T-helper 2 cell (primary cell): ENCODE measurements at places on chromosomes 4 and X.

DNA sequence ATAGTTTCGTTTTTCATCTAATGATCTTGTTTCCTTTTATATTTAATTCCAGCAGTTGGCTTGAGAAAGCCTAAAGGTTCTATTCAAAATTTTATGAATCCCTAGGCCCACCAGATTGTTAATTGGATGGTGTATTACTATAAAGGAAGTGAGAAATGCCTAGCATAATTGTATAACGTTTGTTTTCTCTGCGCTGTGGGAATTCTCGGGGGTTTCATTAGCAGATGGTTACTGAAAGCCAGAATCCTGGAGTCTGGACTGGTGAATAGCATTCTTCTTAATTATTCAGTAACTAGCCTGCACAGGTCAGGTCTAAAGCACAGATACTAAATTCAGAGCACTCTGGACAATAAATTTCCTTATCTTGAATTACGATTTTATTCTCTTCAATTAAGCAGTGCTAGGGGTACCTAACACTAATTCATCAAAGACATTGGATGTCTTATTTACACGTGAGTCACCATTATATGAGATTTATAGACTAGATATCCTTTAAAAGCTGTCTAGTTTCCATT lies 459.4 kb downstream of the DTHD1 start:
- DNase-seq, result no peak

GRCh38 chr4:10983268-10983667 lies 298.7 kb upstream of the CLNK start:
- peak; percentile 78 for DNase-seq

DNA sequence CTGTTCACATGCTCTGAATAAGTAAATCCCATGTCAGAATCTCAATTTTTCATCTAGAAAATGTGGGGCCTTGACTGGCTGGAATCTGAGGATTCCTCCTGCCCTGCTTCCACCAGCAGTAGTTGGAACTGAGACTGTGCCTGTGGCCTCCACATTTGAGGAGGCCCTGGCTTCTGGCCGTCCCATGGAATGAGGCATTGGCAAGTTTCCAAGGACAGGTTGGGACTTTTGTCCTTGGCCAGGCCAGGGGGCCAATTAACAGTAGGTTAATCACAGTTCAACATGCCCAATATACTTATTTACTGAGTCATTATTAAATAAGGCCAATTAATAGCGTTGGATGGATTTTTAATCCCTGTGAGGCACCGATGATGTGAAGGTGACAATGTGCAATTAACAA lies 50.2 kb upstream of the GABRE start:
- no peak for DNase-seq

- no peak for DNase-seq
Observed at GRCh38 chr4:174467107-174467506, 55.2 kb downstream of the HPGD start.

- no peak for DNase-seq
Observed at GRCh38 chr4:87697272-87697671, 47.2 kb downstream of the DMP1 start.

- no peak for DNase-seq
Observed at GRCh38 chr4:121764702-121765367, at the start of gene SMIM43. Gene SMIM43, minus strand, starts transcription at chr4:121765164. Its CDS starts 59 bp downstream, at chr4:121765105.

DNA sequence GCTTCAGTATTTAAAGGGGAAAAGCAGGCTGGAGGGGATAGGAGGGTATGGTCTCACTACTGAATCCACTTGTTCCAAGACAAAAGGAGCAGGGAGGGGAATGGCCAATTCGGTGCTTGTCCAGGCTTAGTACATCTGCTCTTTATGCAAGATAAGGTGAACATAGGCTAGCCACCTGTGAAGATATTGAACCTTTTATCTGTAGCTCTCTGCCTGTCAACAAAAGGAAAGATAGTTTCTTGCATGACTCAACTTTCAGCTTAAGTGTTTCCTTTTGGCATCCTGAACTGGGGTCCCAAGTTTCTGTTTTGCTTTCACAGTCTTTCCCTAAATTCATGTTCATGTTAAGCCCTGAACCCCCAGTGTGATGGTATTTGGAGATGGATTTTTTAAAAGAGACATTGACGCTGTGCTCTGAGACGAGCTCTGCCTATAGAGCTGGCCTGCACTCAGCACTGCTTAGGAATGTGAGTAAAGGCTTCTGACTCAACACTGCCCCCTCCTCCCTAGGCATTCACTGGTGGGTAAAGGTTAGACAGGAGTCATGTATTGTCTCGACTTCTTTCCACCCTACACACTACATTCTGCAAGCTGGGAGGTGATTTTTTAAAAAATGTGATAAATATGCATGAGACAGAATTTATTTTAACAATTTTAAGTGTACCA lies 28.2 kb downstream of the FAM149A start:
- no peak for DNase-seq

- no peak for DNase-seq
Observed at GRCh38 chrX:103330681-103331288, 746 bp downstream of the TCEAL7 start.

DNA sequence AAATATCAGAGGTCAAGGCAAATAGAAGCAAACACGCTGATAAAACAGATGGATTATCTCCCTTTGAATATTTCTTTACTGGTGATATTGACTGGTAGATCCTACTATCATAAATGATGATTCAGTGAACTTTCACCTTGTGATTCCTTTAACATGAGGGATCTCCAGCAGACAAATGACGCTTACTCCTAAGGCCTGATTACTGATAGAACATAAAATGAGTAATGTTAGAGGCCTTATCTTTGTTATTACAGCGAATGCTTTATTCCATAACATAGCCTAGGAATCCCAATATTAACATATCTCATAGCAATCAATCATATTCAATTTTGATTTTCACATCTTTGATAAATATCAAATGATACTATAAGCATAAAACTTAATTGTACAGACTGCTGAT lies 152.3 kb downstream of the SLC10A7 start:
- DNase-seq, result no peak

GRCh38 chrX:41026702-41027078 lies 58.6 kb upstream of the USP9X start:
- DNase-seq, result no peak

GRCh38 chr4:32624943-32625603 lies 1904.9 kb downstream of the PCDH7 start:
- DNase-seq, result no peak

GRCh38 chr4:113384600-113384999 lies 335.1 kb downstream of the ANK2 start:
- DNase-seq, result no peak

DNA sequence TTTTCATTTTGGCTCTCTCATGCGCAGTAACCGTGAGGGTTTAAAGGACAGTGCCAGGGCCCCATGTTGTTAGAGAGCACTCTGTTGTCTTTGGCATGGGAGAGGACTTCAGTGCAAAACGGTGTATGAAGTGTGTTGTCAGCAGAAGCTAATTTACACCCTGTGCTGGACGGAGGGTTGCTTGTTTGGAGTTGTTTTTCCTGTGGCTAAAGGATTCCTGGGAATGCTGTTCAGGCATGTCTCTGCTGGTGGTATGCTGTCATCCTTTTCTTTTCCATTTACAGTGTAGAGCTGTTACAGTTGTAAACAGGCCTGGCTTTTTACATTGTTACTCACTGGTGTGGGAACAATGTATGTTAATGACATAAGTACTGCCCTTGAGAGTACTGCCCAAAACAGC lies 206.3 kb downstream of the CBR4 start:
- no peak for DNase-seq

GRCh38 chrX:29948653-29949052 lies 266.7 kb upstream of the MAGEB2 start:
- no peak for DNase-seq

GRCh38 chr4:62342346-62342745 lies 1142.2 kb downstream of the ADGRL3 start:
- DNase-seq, result no peak

GRCh38 chr4:24282446-24282845 lies 301.9 kb downstream of the DHX15 start:
- no peak for DNase-seq

DNA sequence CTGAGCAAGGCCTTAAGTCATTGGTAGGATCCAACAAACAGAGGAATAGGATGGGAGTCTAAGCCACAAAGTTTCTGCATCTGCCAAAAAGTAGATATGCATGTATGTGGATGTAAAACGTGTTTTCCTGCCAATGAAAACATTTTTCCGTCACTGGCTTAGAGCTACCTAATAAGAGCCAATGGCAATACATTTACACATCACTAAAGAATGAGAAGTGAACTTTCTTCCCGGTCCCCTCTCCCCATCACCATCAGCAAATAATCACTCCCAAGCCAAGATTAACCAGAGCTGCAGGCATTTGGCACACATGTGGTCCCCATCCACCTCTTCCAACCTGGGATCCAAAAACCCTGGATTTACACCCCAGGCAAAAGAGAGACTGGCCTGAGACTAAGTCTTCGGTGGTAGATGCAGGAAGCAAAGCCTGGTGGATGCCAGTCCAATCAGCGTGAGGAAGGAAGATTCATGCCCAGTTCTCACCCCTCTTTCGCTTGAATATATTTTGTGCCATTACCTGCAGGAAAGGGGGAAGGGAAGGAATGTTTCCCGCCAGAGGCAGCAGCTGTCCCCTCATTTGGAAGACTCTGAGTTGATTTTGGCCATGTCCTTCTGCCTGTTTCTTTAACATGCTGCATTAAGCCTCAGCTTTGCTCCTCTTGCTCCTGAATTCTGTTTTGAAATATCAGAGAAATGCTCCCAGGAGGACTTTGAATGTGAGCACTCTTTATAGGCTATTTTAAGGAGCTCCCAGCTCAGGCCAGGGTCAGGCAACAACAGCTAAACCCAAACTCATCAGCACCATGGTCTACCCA lies 131.4 kb downstream of the CHIC2 start:
- DNase-seq, result no peak

- no peak for DNase-seq
Observed at GRCh38 chr4:105780176-105780575, 71.6 kb downstream of the GSTCD start.

DNA sequence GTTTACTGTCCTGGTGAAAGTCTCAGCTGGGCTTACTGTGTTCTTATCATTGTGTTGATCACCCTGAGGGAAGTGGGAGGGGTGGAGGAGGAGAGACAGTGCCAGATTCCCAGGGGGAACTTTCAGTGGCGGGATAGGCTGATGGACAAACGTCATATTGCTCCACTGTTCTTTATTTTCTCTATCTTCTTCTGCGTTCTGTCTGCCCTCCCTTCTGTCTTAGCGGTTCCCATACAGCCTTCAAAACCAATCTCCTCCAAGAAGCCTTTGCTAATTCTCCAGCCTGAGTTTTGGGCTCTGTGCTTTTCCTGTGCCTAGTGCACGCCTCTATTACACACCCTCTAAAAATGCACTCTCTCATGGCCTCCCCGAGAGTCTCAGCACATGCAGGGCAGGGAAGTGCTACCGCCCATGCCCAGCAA lies 448.7 kb upstream of the FAT1 start:
- DNase-seq, result no peak

DNA sequence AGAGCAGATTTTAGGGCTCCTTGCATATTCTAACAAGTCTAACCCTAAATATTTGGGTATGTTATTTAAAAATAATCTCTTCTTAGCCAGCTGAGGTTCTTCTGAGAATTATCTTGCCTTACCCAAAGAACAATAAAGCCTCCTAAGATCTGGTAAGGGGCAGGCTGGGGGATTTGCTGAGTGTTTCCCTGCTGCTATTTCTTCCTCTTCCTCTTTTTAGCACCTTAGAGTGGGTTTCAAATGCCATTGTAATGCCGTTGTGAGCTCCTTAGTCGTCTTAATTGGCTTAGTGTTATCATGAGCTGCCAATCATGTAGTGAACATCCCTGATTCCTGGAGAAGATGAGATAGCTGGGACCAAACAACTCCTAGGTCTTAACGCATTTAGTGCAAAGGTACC lies 15.4 kb downstream of the STOX2 start:
- DNase-seq, result no peak

GRCh38 chr4:89640620-89641366 lies 196.2 kb downstream of the SNCA start:
- DNase-seq, result no peak

DNA sequence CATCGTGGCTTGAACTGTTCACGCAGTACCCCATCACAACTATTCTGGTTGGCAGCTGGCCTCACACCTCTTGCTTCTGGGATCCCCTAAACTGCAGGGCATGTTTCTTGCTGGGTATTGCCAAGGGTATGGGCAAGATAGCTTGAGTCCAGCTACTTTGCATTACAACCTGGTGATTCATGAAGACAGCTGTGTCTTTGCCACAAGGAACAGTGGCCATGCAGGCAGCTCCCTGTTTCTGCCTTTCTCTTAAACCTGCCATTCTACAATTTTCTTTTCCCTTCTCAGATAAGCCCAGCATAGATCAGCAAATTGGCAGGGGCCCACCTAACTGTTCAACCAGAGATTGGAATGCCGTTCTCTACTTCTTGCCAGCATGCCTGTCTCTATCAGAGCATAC lies 42.8 kb downstream of the TENM3 start:
- DNase-seq, result no peak

DNA sequence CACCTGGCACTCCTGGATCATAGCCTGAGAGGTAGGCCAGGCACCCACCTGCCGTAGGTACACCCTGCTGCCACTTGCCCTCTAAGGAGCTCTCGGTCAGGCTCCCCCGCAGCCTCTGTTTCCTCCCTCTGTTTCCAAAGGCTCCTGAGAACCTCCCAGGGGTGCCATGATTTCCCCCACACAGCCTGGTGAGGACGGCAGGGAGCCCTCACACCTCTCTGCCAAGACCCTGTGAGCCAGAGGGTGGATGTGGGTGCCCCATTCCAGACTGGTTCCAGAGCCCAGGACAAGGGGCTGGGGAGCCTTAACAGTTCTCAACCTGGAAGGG lies 1.6 kb upstream of the ABLIM2 start:
- DNase-seq, result no peak

GRCh38 chrX:40448793-40449192 lies 132.0 kb upstream of the ATP6AP2 start:
- DNase-seq, result no peak

GRCh38 chrX:134891652-134892051 lies 99.1 kb upstream of the SMIM10 start:
- DNase-seq, result no peak

GRCh38 chr4:67292636-67293035 lies 252.7 kb downstream of the CENPC start:
- no peak for DNase-seq

GRCh38 chrX:97401154-97401553 lies 517.4 kb downstream of the RPA4 start:
- peak; percentile 62 for DNase-seq

- DNase-seq, result no peak
Observed at GRCh38 chr4:139950568-139950967, 203.4 kb downstream of the MAML3 start.

- no peak for DNase-seq
Observed at GRCh38 chr4:151129796-151130195, 30.4 kb downstream of the RPS3A start.

- no peak for DNase-seq
Observed at GRCh38 chrX:73944563-73944908, 359.4 kb upstream of the ZCCHC13 start.

DNA sequence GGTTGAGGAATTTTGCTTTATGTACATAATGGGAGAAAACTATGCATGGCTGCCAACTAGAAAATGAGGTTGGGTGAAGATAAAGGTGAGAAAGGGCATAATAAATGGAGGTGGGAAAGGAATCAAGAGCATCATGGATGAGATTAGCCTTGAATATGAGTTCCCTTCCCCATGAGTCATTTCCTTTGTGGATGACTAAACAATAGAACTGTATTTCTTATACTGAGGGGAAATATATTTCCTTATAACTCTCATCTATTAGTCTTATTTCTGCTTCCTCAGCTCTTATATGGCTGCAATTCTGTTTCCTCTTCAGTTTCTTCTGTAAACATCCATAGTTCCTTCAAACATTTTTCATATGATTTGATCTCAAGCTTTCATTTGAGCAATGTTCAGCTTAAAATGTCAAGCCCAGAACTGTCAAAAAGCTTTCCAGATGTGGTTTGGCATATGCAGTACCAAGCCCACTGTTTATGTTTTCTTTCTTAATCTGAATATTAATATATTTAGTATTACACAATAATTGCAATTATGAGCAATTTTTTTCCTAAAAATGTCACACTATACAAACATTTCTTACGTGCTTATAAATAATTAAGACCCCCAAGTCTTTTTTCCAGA lies 100.7 kb upstream of the GRPR start:
- no peak for DNase-seq
